T1000 (cell line): ENCODE measurements at places on chromosomes 7 and 10.

GRCh38 chr7:77457779-77458178, 41.6 kb upstream of the GSAP start:
- DNase-seq = no peak

GRCh38 chr7:28093623-28094232, 86.9 kb downstream of the JAZF1 start:
- DNase-seq = no peak

DNA sequence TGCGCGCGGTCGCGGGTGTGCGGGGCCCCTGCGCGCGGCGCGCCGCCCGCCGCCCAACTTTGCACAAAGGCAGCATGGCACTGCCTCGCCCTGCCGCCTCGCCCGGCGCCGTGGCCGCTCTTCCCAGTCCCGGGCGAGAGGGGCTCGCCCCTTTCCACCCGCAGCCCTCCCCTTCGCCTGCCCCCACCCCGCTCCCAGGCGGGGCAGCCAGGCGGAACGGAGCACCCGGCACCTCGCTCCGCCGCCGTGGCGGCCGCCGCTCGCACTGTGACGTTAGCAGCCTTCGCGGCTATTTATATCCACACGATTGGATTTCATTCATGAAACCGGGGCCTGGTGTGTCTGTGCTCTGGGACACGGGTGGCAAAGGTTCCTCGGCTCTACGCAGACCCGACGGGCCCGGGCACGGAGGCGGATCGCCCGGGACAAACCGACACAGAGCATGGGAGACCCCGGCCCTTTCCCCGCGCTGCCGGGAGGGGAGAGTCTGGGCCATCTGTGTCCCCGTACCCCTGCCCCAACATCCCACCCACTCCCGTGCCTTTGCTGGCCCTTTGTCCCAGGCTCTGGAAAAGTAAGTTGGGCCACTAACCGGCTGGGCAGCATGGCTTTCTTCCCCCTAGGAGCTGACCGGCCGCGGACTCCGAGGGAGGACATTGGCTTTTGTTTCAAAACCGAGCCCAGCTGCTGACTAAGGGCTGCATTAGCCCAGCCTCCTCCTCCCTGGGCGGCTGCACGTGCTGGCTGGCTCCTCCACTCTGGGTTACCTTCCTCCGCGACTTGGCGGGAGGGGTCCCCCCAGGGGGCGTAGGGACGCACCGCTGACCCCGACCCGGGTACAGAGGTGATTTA, at the start of gene RHOBTB1:
RHOBTB1 (minus strand) TSS at position 128 of the 852 bp plus-strand sequence. CDS start 32,643 bp downstream, outside the sequence.
- peak; percentile 64 for DNase-seq

DNA sequence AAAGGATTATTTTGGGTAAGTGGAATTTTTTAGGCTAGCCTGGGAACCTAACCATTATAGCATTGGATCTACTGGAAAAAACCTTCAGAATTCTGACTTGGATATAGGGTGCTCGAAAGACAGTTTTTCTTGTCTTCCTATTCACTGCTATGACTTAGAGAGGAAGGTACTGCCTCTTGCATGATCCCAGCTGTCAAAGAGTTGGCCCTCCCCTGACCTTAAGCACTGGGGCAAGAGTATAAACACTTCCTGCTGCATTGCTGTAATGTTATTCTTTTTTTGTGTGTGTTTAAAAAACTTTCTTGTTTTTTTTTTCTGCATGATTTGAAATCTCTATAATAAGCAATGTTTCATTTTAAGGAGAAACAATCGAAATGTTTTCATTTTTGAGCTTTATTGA, 113.0 kb downstream of the LRMDA start:
- DNase-seq = no peak

- no peak for DNase-seq
These were observed 164.4 kb upstream of the NAMPT start for GRCh38 chr7:106448992-106449859.

GRCh38 chr10:73969224-73969841, 28.6 kb upstream of the VCL start:
- DNase-seq = no peak

GRCh38 chr7:44097064-44097932, 6.8 kb upstream of the AEBP1 start:
- no peak for DNase-seq
